HS-27A (cell line): ENCODE measurements at places on chromosomes 5 and 9.

- no peak for DNase-seq
Measured at GRCh38 chr5:1706021-1706420, 93.6 kb downstream of the MRPL36 start.

DNA sequence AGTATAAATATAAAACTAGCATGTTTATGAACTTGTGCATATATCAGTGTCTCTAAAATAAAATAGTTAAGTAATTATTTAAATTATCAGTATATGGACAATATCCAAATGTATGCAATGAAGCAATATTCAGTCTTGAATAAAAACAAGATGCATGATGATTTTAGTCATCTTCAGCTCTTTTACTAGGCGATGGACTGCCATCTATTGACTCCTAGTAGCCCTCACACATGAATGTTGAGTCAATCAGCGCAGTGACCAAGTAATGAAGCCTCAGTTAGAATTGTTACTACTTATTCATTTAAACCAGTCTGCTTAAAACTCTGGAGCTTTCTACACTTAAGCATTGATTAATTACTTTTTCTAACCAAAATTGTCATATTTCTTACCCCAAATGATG, 92.9 kb upstream of the GRHPR start:
- DNase-seq: no peak

- DNase-seq: no peak
Measured at GRCh38 chr5:159864885-159865691, 51.2 kb upstream of the ADRA1B start.

- DNase-seq: no peak
Measured at GRCh38 chr9:1005043-1005667, 28.7 kb downstream of the DMRT3 start.

- DNase-seq: no peak
Measured at GRCh38 chr5:30890377-30890776, 303.1 kb upstream of the CDH6 start.

- no peak for DNase-seq
Measured at GRCh38 chr9:96121136-96121535, 180.8 kb downstream of the HSD17B3 start.

- DNase-seq: no peak
Measured at GRCh38 chr5:1834022-1834551, 32.9 kb downstream of the NDUFS6 start.

DNA sequence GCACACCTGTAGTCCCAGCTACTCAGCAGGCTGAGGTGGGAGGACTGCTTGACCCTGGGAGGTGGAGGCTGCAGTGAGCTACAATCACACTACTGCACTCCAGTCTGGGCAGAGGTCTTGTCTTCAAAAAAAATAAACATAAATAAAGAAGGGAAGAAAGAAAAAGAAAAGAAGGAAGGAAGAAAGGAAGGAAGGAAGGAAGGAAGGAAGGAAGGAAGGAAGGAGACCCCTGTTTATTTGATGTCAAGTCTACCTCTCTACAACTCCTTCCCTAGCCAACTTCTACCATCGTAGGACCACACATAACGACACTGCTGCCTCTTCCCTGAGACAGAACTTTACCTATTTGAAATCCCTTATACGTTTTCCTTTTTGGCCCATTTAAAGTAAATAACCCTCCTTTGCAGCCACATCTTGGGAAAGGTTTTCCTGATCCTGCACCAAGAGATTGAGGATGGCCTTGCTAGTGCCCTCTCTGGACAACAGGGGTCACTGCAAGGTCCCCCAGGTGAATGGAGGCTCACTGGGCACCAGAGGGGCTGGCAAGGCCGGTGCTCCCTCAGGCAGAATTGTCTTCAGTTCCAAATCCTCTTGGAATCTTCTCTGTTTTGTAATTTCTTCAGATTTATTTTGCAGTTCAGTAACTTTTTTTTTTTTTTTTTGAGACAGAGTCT, 10.5 kb downstream of the RPS14 start:
- DNase-seq: no peak

GRCh38 chr9:137114613-137115393, at the start of gene DPP7:
DPP7 (minus strand) TSS chr9:137114733; CDS start chr9:137114713, 20 bp downstream.
- no peak for DNase-seq
